Neural crest cell (in vitro differentiated cells): ENCODE measurements at places on chromosomes 1 and 21. TPM values are rescaled to one million over a fixed set of nuclear protein-coding genes. Genes with fewer than 3 reads are reported as not detected.

The RXFP4 gene
- not detected in 2 replicates for total RNA-seq

The TRNP1 gene
- total RNA-seq, result 16.7 and 18.7 TPM in 2 replicates

The OR2T3 gene
- total RNA-seq, result not detected in 2 replicates

The APH1A gene
- 142 and 145 TPM in 2 replicates for total RNA-seq

The FLAD1 gene
- total RNA-seq, result 76.3 and 81.9 TPM in 2 replicates

The S100A6 gene
- total RNA-seq, result not detected in 2 replicates

The LTN1 gene
- 21.2 and 24.5 TPM in 2 replicates for total RNA-seq

The PSEN2 gene
- 20.1 and 20.4 TPM in 2 replicates for total RNA-seq

The FTCD gene
- 1.4 and 1.8 TPM in 2 replicates for total RNA-seq

The MATN1 gene
- 0.32 and 0.54 TPM in 2 replicates for total RNA-seq

The MMEL1 gene
- total RNA-seq, result 0.51 and 0.84 TPM in 2 replicates

The IL10 gene
- total RNA-seq, result not detected in 2 replicates

The FAM78B gene
- 1.2 and 1.5 TPM in 2 replicates for total RNA-seq

The NUP210L gene
- 0.05 TPM in 1 of 2 replicates, not detected in the other for total RNA-seq

The OR2T2 gene
- not detected in 2 replicates for total RNA-seq

The DCST2 gene
- 1.3 and 3.4 TPM in 2 replicates for total RNA-seq

The NFYC gene
- total RNA-seq, result 67.2 and 73.1 TPM in 2 replicates

The NAV1 gene
- total RNA-seq, result 44.1 and 47.3 TPM in 2 replicates

The TRABD2B gene
- 0.41 and 0.49 TPM in 2 replicates for total RNA-seq
